DND-41 (cell line): ENCODE measurements at places on chromosomes 5 and 9.

DNA sequence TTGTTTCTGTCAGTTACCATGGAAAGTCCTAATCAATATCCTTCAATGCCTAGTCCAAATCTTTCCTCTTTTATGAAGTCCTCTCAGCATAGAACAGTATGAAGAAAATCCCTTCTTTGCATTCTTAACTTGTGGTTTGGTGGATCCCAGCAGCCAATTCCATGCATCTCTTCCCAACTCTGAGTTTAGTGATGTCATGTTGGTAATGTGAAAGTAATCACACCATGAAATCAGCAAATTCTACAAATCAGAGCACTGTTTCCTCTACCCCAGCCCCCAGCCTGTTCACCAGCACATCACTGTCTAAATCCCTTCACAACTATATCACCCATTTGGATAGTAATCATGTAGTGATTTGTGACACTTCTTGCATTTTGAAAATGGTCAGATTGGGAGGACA is 4.7 kb upstream of the C1QTNF2 start:
- no peak for DNase-seq

GRCh38 chr9:20321423-20322082 is 300.7 kb downstream of the MLLT3 start:
- DNase-seq, result peak; percentile 72

DNA sequence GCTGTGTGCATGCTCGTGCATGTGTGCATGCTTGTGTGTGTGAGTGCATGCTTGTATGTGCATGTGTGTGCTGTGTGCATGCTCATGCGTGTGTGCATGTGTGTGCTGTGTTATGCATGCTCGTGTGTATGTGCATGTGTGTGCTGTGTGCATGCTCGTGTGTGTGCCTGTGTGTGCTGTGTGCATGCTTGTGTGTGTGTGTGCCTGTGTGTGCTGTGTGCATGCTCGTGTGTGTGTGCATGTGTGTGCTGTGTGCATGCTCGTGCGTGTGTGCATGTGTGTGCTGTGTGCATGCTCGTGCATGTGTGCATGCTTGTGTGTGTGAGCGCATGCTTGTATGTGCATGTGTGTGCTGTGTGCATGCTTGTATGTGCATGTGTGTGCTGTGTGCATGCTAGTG is 30.3 kb upstream of the SH3PXD2B start:
- no peak for DNase-seq

- no peak for DNase-seq
Measured at GRCh38 chr5:61389609-61390008, 57.6 kb downstream of the ZSWIM6 start.

GRCh38 chr9:76882686-76883085 is 23.2 kb downstream of the PRUNE2 start:
- no peak for DNase-seq

DNA sequence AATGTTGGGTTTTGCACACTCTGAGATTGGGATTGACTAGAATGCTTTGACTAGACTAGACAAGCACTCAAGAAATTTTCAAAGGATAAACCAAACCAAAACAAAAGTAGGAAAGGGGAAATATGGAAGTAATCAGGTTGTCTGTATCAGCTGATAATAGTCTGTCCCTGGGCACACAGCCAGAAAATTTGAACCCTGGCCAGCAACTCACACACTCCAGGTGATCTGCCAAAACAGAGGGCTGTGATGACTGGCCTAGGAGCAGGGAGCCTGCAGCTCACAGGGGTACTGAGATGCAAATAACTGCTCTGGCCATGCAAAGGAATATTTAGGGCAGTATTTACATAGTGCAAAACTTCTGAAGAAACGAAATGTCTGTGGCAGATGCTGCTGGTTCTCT is 112.3 kb upstream of the SMIM23 start:
- DNase-seq, result no peak

DNA sequence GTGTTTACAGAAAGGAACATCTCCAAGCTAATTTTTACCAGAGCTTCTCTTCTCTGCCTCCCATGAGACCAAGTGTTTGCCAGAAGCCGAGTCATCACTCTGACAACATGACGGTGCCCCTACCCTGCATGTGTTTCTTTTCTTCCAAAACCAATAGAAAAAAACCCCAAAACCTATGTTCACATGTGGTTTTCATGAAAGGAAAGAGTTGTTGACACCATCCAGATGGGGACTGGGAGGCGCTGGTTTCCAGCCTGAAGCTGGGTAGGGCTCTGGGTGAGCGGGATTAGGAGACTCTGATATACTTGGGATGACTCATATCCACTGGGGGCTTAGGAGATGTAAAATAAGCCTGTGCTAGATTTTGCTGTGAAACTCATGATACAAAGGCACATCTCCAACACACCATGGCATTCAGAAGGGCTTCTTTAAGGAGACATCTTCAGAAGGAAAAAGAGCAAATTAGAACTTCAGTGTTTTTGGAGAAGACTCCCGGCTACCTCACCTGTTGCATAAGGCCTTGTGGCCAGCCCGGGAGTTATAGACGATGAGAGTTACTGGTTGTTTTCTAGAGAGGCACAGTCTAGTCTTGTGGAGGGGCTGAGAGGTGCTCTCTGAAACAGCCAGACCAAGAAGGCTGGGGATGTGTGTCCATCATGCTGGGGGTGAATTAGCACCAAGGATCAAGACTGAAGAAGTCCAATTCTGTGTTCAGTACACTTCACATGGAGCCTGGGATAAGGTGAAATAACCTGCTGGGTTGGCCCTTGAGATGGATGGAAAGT is 108.9 kb upstream of the LHFPL2 start:
- DNase-seq, result peak; percentile 40

GRCh38 chr5:45774528-45774927 is 78.3 kb upstream of the HCN1 start:
- DNase-seq, result no peak

GRCh38 chr9:94900222-94901018 is 173.9 kb downstream of the AOPEP start:
- no peak for DNase-seq

DNA sequence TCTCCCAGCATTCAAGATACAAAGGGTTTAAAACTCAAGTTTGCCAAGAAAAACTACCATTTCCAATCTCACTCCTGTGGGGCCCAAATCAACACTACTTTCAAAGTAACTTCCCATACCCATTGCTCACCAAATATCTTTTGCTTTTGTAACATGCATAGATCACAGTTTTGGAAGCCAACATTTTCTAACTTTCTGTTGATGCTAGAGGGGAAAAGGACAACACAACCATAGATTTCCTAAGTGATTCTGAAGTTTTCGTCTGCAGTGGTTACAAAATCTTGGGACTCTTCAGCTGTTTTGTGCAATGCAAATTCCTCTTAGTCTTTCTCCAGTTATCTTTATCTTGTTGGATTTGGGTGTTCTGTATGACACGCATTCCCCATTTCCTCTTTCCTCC is 94.1 kb upstream of the PAPPA start:
- no peak for DNase-seq

DNA sequence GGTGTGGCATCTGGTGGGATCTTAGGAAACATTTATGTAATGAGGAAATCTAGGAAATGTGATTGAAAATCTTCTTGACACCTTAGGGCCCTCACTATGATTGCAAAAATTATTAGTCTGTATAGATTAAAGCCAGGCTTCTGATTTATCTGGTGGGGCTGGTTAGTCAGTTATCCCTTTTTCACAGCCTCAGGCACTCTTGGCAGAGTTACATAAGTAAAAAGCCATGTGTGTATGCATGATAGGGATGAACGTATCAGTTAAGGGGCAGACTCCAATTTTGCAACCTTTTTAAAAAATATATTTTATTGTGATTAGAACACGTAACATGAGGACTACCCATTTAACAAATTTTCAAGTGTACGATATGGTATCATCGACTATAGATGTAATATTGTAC is 30.6 kb upstream of the RAB14 start:
- DNase-seq, result no peak

DNA sequence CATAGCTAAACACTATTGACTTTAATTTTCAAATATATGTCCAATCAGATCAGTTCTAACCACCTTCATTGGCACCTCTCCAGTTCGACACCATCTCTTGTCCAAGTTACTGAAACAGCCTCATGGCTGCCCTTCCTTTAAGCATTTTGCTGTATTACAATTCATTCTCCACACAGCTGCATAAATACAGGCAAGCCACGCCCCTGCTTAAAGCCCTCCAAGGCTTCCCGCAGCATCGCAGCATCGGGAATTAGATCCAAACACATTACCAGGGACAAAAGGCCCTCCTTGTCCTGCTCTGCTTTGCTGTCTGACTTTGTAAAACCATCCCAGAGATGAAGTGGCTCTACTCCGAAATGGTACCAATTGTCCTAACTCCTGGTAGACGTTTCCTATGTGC is 75.1 kb upstream of the RAI14 start:
- no peak for DNase-seq

- no peak for DNase-seq
Measured at GRCh38 chr9:93030642-93031628, 27.6 kb upstream of the SUSD3 start.

DNA sequence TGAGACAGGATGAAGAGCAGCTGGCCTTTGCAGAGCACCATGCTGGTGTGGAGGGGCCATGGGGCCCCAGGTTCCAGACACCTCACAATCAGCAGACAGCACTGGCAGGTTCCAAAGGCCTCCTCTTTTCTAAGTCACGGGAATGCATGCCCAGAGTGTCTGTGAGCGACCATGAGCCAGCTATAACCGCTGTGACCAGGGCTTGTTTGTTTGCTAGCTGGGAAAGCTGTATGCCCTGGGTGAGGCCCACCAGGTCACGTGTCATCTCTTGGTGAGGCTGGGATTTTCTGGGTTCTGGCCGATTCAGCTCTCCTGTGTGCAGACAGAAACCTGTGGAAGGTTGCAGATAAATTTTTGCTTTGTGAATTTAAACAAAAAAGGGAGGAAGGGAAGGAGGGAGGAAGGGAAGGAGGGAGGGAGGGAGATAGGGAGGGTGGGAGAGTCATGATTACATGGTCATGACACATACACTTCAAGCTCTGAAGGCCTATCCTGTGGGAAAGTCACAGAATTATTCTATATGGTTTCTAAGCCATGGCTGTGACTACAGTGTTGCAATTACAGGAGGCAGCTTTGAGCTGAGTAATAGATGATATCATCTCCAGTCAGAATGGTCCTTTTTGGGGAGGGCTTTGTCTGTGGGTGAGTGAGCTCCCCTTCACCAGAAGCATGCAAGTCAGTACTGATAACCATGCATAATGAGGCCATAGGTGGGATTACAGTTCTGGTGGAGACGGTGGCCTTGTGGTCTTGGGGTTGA is 37.2 kb downstream of the PAPPA start:
- no peak for DNase-seq

DNA sequence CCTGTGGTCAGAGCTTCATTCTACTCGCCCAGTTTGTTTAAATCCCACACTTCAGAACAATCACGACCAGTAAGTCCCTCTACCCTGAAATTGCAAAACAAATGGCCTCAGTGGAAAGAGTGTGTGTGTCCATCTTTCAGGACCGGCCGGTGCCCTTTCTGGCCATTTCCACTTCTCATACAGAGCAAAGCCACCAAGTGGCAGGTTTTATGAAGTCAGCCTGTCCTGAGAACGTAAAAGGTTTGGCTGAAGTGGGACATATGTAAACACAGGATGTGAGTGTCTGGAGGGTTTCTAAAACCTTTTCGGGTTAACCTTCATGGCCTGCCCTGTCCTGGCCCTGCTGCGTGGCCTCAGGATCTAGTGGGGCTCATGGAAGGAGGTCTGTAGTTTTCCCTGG is 24.7 kb downstream of the NXNL2 start:
- DNase-seq, result no peak

DNA sequence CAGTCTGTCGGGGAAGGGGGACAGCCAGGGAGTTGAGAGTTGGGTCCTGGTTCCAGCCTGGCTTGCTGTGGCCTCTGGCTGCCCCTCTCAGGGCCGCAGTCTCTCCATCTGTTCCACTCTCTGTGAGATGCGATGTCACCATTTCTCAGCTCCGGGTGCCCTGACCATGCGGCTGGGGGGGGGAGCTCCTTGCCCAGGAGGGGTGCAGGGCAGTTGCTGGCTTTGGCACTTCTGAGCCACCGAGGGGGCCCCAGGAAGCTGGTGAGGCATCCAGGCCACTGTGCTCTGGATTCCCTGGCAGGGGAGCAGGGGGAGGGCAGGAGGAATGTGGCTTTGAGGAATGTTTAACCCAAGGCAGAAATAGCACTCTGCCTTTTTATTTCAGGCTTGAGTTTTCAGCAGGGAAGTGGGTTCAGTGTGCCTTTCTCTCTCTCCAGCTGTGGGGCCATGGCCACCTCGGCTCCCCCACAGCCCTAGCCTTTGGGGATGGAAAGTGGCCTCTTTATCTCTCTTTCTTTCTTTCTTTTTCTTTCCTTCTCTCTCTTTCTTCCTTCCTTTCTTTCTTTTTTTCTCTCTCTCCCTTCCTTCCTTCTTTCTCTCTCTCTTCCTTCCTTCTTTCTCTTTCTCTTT is 11.0 kb downstream of the NCS1 start:
- DNase-seq, result no peak

- DNase-seq, result no peak
Measured at GRCh38 chr9:126925876-126926275, 11.3 kb downstream of the RALGPS1 start.

DNA sequence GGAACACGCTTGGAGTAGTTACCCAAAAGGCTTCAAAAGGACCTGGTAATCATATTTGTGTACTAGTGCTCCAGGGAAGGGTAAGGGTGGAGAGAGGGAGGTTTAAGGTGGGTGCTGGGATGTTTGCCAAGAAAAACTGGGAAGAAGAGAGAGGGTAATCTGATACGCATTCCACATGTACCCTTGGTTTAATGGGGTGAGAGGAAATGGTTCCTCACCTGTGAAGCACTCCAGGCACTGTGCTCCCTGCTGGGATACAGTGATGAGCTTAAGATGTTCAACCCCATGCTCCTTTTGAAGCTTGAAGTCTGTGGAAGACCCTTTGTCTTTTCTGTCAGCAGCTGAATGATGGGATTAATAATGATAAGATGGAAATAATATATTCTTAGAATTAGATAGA is 98.4 kb downstream of the COX7C start:
- DNase-seq, result no peak

- DNase-seq, result no peak
Measured at GRCh38 chr5:170617533-170618490, 114.0 kb downstream of the KCNIP1 start.

- DNase-seq, result no peak
Measured at GRCh38 chr9:15401266-15401665, 21.4 kb upstream of the SNAPC3 start.

- no peak for DNase-seq
Measured at GRCh38 chr5:142637871-142638270, 48.0 kb downstream of the FGF1 start.

- DNase-seq, result no peak
Measured at GRCh38 chr5:117539692-117540091, 965.1 kb upstream of the SEMA6A start.

DNA sequence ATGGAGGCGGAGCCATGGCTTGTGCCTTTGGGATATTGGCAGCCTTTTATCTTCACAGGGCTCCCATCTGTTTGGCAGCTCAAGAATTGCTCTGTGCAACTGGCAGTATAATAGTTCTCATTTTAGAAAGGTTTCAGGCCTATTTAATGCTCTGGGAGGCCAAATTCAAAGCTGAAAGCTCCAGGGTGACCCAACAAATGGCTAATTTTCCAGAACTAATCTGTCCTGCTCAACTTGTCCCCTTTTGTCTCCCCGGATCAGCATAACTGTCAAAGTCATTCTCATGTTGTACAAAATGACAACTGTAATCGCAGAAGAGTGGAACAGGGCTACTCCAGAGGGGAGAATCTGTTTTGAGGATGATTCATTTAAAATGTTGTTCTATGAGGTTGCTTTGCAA is 52.6 kb upstream of the CXCL14 start:
- no peak for DNase-seq
